Activated CD4-positive, alpha-beta T cell treated with anti-CD3 and anti-CD28 coated beads, Interleukin-10, Interleukin-2, amounts not matched to agents 100 ng/mL and 50 ng/mL, durations not matched to agents 16 hours and 8 hours (primary cell): ENCODE measurements at places on chromosomes 6 and 20.

GRCh38 chr6:31165986-31166385 lies 4.5 kb downstream of the POU5F1 start:
- DNase-seq, result no peak

DNA sequence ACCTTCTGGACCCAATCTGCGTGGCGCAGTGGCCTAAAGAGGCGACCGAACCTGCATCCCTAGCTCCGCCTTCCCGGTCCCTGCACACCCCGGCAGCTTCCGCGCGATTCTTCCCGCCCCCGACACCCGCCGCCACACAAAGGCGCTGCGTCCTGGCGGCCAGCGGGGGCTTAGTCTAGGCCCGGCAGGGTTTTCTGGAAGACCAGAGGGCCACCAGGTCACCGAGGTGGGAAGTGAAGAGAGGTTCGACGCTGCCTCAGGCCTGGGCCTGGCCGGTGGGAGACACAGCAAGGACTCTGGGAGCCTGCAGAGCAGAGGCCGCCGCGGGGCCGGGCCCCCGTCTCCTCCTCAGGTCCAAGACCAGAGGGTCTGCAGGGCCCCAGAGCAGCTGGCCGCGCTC lies 154.9 kb downstream of the OR2B2 start:
- peak; percentile 68 for DNase-seq

DNA sequence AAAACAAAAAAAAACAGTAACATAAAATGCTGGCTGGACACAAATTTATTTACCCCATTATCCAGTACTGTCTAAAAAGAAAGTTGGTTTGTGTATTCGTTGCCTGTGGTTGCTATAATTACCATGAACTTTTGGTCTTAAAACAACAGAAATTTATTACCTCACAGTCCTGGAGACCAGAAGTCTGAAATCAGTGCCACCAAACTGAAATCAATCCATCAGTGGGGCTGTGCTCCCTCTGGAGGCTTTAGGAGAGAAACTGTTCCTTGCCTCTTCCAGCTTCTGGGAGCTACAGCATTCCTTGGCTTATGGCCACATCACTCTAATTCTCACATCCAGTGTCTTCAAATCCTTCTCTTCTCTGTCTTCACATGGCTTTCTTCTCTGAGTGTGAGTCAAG lies 79.4 kb downstream of the SNX5 start:
- no peak for DNase-seq

DNA sequence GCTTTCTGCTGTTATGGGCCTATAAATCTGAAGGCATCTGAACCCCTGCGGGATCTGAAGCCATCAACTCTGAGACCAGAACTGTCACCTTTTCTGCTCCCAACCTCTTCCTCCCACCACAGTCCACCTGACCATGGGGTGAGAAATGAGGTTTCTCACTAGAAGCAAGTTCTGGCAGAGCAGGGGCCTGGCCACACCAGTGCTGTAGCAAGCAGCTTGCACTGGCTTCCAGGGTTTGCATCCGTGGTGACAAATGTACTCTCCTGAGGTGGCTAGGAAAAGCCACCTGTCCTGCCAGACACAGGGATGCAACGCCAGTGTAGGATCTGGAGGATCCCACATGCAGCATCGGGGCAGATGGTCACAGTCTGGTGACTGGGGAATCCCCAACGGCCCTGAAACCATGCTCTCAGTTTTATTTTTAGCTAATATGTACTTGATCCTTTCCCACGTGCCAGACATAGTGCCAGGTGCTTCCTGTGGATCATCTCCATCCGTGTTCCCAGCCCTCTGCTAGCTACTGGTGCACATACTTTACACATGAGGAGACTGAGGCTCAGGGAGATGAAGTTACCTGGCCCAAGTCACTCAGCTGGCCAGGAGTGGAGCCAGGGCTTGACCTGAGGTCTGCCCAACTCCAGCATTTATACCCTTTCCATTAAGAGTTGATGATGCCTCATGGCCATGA lies 122.1 kb upstream of the SPACA1 start:
- DNase-seq, result peak; percentile 47

DNA sequence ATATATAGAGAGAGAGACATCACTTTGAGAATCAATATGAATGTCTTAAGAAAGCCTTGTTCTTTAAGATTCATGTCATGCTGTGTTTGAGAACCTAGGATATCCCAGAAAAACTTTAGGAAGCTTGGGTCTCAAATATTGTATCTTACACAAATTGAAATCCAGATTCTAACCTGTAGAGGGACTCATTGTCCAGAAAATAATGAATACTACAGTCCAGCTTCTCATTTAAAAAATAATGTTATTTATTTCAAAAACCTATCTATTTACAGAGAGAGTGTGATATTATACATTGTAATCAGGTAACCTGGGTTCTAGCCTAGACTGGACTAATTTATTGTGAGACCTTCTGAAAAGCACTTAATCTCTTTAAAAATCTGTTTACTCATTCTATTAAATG lies 4.2 kb downstream of the RFX6 start:
- no peak for DNase-seq

GRCh38 chr6:98041056-98041455 lies 758.0 kb upstream of the MMS22L start:
- no peak for DNase-seq

DNA sequence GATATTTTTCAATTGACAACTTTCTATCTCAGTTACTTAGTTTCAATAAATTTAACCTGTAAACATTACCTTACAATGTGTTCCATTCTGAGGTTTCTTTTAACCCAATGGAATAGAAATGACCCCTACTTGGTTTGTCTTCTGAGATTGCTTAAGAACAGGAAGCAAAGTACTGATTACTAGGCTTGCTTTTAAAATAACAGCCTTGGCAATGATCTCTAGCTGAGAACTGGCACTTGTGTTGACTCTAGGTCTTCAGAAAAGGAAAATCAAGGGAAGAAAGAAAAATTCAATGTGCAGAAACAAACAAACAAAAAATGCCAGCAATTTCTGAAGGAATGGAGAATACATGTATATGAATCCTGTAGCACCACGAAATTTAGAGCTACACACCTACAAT lies 66.1 kb downstream of the SYNE1 start:
- DNase-seq, result no peak

- no peak for DNase-seq
These were observed 77.6 kb downstream of the MLIP start for GRCh38 chr6:54188846-54189245.
